ENCODE measurements at places on chromosomes 11 and 22.

DNA sequence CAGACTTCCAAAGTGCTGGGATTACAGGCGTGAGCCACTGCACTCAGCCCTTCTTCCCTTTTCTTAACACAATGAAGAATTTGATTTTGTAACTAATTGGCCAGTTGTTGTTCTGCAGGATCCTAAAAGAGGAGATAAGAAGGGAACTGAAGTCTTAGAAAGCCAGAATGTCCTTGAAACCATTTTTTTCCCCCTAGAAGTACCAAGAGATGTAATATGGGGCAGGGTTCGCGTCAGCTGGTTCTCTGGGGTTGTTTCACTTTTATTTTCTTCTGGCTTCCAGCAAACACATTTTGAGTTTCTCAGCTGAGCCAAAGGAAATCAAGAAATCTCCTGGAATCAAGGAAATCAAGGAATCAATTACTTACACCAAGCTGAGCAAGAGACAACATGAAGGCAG, 7.6 kb upstream of the NUCB2 start:
- no peak for DNase-seq

- no peak for DNase-seq
These were observed 81.0 kb downstream of the PRR5L start for GRCh38 chr11:36376888-36377758.

DNA sequence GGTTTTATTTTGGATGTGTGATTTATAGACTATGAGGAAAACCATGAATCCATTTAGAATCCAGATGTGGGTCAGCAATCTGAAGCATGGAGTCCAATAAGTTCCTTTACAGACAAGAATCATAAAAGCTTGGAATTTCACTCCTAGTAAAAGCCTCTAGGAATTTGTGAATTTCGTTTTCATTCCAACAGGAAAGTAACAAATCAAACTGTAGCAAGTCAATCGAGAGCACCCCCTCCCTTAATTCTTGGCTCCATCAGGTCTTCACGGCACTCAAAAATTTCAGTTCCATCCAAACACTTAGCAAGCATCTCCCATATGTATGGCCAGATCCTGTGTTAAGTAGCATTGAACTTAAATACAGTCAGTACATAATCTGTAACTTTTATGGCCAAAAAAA, 143.6 kb upstream of the POU2AF2 start:
- DNase-seq = no peak

- no peak for DNase-seq
These were observed 679.3 kb upstream of the CCDC179 start for GRCh38 chr11:23539556-23539955.

DNA sequence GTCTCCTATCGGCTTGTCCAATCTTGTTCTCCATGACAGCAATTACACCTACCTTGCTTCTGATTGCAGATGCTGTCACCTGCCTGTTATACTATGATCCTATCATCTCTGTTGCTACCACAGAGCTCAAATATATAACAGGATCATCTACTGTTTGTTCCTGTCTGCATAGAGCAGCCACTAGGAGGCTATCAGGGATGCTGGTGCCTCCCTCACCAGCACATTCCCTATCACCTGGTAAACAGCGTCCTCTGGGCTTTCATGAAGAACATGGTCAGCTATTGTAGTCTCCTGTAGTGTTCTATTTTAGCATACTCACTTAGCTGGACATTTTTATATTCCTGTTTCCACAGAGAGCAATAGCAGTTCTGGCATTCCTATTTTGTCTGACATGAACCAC, 87.8 kb upstream of the FAT3 start:
- DNase-seq = no peak

DNA sequence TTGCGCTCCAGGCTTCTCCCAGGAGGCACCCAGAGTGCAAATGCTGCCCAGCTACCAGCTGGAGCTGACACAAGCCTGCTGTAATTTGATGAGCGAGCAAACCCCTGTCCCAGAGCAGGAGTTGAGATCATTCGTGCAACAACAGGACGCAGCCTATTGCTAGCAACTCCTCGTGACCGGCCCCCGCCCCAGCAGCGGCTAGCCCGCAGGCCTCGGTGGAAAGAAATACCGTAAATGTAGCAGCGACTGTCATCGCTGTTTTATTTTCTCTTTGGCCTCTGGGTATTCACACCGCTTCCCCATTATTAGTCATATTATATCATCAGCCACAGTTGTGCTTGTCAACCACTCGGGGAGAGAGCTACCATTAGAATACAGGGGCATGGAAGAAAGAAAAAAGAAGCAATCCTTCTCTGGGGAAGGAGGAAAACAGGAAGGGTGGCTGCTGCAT, 59.2 kb upstream of the ATXN10 start:
- DNase-seq = no peak

All from stimulated activated CD4-positive, alpha-beta T cell treated with anti-CD3 and anti-CD28 coated beads, Interleukin-1b, Interleukin-23, amount 100 ng/mL, for 1 hour (primary cell).